Substantia nigra (tissue), 51 donors: ENCODE measurements at places on chromosomes 3 and 15.

GRCh38 chr3:38235466-38235865, 30.1 kb upstream of the SLC22A13 start:
- no peak for DNase-seq

GRCh38 chr15:74127954-74128784, 2.2 kb upstream of the ISLR2 start:
- DNase-seq = no peak

DNA sequence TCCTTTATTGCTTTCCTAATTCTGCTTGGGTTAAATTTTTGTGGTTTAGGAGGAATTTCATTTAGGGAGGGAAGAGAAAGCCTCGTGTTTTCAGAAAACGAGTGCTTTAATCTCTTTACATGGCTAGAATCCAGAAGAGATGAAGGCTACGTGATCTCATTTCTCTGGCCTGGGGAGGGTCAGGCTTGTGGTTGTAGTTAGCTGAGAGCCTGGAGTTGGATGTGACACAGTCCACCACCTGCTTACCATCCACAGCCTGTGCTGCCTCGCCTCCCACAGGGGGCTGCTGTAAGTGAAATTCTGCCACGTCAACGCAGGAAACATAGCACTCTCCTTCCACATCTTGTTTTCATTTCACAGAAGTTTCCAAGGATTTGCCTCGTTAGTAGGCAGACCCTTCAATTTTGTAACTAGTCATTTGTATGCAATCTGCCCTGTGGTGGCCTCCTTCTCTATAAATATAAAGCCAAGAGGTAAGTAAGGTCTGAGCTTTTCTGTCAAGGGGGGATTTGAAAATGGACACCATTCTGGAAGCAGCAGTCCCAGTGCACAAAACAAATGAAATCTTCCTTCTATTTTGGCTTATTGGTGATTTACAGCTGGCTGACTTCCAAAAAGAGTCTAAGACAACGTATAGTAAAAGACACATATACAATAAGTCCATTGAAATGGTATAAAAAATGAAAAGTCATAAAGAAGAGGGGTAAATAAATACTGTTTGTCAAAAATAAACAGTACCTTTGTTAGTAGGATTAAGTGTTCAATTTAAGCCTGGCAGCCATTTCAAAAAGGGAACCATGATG, 3.4 kb downstream of the GXYLT2 start:
- no peak for DNase-seq

DNA sequence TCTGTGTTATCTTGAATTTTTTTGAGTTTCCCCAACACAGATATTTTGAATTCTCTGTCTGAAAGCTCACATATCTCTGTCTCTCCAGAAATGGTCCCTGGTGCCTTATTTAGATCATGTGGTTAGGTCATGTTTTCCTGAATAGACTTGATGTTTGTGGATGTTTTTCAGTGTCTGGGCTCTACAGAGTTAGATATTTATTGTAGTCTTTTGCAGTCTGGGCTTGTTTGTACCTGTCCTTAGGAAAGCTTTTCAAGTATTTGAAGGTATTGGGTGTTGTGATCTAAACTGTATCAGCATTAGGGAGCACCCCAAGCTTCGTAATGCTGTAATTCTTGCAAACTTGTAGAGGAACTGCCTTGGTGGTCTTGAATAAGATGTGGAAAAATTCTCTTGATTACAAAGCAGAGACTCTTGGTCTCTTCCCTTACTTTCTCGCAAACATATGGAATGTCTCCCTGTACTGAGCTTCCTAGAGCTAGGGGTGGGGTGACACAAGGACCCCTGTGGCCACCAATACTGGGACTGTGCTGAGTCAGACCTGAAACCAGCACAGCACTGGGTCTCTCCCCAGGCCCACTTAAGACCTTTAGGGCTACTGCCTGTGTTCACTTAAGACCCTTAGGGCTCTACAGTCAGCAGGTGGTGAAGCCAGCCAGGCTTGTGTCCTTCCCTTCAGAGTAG, 26.5 kb downstream of the TM4SF18 start:
- no peak for DNase-seq

DNA sequence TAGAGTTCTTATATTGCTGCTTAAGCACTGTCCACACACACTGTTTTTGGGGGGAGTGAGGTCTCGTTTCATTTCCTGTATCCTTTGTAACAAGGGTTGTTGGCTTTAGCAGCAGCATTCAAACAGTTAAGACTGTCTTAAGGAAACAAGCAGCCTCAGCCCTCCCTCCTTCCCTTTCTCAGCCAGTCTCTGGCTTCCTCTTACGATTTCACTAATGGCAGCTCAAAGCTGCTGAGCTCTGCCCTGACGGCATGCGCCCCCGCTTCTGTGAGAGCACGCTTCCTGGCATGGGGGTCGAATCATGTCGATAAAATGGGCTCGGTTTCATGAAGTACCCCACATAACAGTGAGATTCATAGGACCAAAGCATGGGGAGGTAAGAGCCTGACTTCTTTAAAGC, 105.0 kb downstream of the KLHL25 start:
- DNase-seq = peak; percentile 56

DNA sequence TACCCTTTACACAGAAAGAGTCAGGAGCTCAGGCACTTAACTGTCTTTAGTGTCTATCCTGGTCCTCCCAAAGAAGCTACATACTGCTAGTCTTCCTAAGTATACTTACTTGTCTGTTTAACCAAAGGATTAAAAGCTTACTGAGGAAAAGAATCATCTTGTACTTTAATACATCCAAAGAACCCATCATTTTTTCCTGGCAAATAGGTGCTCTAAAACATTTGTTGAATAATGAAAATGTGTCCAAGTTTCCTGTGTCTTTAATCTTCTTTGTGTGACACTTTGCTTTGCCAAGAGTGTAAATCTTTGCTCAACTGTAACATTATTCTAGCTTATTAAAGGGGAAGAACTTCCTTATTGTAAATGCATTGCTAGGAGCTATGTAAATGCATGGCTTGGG, 519.2 kb downstream of the OTOL1 start:
- no peak for DNase-seq

DNA sequence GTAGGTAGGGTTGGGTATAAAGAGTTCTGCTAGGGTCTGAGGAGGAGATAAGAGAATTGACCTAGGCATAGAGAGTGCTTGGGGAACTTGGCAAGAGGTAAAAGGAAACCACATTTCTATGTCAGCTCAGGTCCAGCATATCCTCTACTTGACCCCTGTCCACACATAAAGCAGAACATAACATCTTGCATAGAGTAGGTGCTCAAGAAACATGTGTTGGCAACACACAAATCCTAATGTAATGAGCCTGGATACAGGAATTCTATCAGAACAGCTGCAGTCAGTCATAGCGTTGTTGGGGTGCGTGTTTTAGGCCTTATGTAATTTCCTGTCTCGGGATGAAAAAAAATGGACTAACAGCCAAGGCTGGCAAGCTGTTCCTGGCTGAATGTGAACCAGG, 35.0 kb upstream of the PLCL2 start:
- DNase-seq = no peak

DNA sequence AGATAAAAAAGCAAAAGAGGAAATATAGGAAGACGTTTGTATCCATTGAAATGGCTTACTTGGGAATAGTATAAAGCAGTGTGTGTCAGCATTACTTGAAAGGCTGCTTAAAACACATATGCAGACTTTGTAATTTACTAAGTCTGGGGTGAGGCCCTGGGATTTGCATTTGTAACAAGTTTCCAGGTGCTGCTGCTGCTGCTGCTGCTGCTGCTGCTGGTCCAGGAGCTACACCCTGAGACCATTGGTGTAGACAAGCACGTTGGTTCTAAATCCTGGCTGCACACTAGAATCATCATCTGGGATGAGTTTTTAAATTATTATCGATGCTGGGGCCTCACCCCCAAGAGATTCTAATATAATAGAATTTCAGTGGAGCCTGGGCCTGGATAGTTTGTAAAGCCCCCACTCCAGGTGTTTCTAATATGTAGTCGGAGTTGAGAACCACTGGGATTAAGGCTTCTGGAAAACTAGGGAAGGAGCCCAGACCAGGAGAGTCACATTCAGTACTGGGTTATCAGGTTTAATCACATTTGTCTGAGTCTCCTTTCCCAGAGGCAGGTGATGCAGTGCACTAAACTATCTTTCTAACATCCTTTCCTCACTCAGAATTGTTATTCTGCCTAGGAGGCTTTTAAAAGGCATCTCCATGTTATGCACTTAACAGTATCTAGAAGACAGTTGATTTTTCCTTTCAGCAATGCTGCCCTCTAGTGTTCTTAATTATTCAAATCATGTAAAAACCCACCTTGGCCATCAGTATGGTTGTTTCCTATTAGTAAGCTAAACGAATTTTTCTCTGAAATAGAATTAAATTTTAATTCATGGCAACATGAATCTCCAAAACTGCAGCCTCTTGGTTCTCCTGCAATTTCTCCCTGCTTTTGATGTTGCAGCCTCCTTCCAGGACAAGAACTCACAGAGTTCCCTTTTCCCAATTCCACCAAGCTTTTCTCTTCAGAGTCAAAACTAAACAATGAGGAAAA, 45.4 kb downstream of the SSR3 start:
- DNase-seq = no peak

GRCh38 chr3:78994174-78995027, 773.4 kb downstream of the ROBO1 start:
- DNase-seq = no peak

GRCh38 chr3:71579326-71579934, 4.1 kb downstream of the FOXP1 start:
- DNase-seq = no peak

DNA sequence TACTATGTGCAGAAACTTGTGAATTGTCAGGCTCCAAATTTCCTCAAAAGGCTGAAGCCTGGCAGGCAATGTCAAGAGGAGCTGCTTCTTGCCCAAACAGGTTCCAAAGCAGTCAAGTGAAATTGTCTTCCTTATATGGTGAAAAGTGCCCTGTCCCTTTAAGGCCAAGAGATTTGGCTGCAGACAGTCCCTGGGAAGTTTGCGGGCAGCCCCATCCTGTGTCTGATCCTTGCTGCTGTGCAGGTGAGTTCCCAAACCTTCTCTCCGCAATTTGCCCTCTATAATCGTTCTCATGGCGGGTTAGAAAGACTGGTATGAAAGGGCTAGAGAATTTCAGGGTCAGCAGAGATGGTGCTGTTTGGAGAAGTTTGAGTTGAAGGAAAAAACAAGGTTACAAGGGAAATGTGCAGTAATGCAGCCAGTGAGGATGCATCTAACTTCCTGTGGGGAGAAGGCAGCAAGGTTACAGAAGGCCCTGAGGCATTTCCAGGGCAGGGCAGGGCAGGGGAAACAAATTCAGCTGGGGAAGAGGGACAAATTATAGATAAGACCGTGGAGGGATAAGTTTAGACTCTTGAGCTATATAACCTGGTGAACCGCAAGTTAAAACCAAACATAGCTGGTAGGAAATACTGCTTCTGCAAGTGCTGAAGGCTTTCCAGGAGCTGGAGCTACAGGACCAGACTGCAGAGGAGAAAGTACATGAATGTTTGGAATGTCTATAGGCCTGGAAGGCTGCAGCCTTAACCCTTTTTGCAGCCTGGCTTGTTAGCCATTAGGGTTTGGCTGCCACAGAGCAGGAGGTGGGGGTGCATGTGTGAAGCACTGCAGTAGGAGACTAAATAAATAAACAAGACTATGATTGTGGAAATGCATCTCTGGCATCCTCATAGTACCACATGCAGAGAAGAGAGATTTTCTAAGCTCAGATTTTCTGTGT, 256.2 kb upstream of the IL12A start:
- DNase-seq = no peak

DNA sequence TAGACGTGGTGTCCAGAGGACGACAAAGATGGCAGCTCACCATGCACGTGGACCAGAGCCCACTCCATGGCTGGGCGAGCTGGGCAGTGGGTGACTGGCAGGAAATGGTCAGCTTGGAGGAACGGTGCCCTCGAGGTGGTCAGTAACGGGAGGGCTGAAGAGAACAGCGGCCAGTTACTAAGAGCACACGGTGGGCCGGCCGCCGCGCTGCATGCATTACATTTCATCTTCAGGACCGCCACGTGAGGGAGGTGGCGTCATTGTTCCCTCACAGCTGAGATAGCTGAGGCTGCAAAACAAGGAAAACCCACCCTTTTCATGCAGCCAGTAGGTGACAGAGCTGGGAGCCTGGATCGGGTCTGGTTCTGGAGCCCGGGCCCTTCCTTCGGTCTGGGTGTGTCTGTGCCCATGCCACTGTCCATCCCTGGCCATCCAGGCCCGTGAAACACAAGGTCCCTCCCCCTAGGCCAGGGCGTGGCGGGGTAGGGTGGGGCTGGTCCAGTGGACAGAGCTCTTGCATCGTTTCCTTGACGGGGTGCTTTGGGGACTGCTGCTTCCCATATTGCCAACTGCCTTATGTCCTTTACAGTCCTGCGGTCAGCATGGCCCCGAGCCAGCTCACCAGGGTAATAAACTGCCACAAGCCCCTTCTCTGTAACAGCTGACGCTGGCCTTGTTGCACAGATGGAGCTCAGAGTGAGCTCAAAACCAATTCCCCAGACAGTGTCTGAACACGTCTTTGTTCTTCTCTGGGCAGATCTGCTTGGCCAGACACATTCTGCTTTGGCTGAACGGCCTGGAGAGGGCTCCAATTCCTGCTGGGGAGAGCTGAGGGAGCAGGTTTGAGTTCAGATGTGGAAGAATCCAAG, 51.8 kb downstream of the RGMA start:
- peak; percentile 61 for DNase-seq

DNA sequence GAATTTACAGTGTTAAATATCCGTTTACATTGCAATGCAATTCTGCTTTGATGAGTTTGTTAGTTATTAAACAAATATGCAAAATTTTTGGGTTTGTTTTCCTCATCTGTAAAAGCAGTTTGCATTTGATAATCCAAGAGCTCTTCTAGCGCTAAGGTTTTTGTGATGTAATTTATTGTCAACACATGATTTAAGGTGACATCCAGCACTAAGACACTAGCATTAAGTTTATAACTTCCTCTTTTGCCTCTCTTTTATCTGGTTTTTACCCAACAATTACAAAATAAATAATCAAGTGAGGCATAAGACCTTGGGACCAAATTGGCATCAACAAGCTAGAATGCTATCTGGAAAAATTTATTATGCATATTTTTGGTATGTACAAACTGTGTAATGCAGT, 969 bp upstream of the DNAJC19 start:
- DNase-seq = no peak

DNA sequence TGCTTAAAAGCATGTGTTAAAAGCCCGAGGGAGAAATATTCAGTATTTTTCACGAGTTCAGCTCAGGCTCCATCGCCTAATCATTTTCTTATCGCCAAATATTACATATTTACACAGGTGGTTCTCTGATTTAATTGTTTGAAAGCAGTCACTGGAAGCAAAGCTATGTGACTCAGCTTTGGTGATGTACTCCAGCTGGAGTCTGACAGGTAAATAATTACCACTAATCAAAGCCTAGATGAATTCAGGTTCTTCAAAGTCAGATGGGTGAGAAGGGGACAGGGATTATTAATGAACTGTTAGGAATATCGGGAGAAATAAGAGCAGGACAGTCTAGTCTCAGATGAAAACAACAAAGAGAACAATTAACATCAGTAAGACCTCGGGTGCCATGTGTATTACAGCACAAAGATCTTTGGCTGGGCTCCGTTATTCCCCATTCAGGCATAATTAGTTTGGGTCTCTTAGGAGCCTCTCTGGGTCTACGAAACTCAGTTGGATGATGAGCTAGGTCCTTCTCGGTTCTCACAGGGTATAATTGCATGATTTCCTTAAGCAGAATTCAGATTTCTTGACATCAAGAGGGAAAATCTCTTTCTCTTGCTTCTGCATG, 331.7 kb upstream of the ADAMTS9 start:
- no peak for DNase-seq

- no peak for DNase-seq
Observed at GRCh38 chr3:110887176-110887575, 184.4 kb upstream of the NECTIN3 start.
